ENCODE measurements at places on chromosomes 12 and 14. TPM values are rescaled to one million over a fixed set of nuclear protein-coding genes. Genes with fewer than 3 reads are reported as not detected.

GRCh38 chr14:61644834-61645233 is 50.5 kb upstream of the HIF1A start:
- no peak overlapping the region for H3K4me3 ChIP-seq
- no peak overlapping the region for H3K27ac ChIP-seq
- H3K4me1 ChIP-seq: peaks cover 8% of the 10 kb centered on the region
- no peaks in the 10 kb centered on the region for H3K27me3 ChIP-seq

CCDC177 gene
- 0.05 TPM for total RNA-seq

DNA sequence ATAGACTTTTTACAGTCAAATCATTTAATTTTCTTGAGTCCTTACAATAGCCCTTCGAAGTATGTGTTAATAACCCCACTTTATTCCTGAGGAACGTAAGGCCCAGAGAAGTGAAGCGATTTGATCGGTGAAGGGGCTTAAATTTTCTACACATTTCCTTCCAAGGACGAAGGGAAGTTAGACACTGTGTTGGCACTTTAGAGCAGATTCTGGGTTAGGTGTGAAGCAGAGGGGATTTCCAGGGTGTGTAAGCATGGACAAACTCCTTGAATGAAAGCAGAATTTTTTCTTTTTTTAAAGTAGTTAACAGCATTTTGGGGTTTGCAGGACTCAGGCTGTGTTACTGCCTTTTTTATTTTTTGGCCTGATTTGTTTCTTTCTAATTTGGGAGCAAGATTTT is 38.9 kb downstream of the PRORP start:
- no peak for DNase-seq
- no peak overlapping the region for H3K27ac ChIP-seq
- H3K27me3 ChIP-seq: no peaks in the 10 kb centered on the region
- H3K4me1 ChIP-seq: no peaks in the 10 kb centered on the region
- H3K36me3 ChIP-seq: peaks cover 8% of the 10 kb centered on the region

GRCh38 chr12:29281371-29282005 is 99.5 kb downstream of the ERGIC2 start:
- no peaks in the 10 kb centered on the region for H3K27me3 ChIP-seq
- H3K36me3 ChIP-seq: no peaks in the 10 kb centered on the region
- no peaks in the 10 kb centered on the region for H3K4me1 ChIP-seq
- no peak overlapping the region for H3K4me3 ChIP-seq
- no peak overlapping the region for H3K27ac ChIP-seq
- DNase-seq: no peak

Data from thymus (tissue), 14 donors.